ENCODE measurements at places on chromosomes 1 and 21.

DNA sequence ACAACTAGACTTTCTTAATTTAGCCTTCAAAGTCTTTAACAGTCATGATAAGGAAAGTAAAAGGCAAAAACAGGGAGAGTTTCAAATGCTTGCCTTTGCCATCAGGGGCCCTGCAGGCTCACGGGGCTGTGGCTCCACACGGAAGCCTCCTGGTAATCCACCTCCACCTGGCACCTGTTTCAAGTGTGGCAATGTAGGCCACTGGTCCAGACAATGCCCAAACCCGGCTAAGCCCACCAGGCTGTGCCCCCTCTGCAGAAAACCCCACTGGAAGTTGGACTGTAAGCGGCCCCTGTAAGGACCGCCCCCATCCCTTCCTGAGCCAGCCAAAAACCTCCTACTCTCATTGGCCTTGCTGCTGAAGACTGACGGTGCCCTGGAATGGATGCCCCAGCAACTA, 32.5 kb downstream of the VN1R5 start:
- H3K36me3 ChIP-seq: no peaks in the 10 kb centered on the region
- H3K27ac ChIP-seq: no peak overlapping the region
- no peaks in the 10 kb centered on the region for H3K4me1 ChIP-seq
- no peaks in the 10 kb centered on the region for H3K27me3 ChIP-seq
- H3K4me3 ChIP-seq: no peak overlapping the region

GRCh38 chr1:173925306-173926242, 8.4 kb upstream of the SERPINC1 start:
- no peak overlapping the region for H3K4me3 ChIP-seq
- no peaks in the 10 kb centered on the region for H3K4me1 ChIP-seq
- no peak for DNase-seq
- H3K36me3 ChIP-seq: peaks cover 2% of the 10 kb centered on the region
- peaks cover 1% of the 10 kb centered on the region for H3K27me3 ChIP-seq

DNA sequence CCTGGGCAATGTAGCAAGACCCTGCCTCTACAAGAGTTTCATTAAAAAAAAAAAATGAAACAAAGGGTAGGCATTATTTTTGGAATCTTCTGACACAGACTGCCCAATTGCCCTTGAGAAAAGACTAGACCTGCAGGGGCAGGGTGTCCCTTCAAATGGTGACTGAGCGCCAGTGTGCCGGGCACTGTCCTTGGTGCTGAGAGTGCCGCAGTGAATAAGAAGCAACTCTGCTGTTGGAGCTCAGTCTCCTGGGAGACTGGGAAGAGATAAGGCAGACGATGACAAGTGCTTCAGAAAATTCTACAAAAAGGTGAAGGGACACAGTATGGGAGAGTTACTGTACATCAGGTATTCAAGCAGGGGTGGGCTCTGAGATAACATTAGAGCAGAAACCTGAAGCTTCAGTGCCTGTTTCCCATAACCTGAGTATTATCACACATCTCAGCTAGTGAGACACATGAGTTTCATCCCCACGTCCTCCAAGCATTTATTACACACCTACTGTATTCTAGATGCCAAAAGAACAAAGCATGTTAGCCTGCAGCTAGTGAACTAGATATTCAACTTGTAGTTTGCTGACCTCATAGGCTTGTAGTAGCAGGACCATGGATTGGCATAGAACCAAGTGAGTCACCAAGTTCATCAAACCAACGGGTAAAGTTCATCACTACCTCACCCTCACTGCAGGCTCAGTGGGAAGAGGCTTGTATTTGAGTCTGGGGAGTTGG, 18.4 kb upstream of the RPL11 start:
- H3K4me3 ChIP-seq: no peak overlapping the region
- no peak overlapping the region for H3K27ac ChIP-seq
- no peaks in the 10 kb centered on the region for H3K4me1 ChIP-seq
- no peaks in the 10 kb centered on the region for H3K36me3 ChIP-seq
- DNase-seq: peak; percentile 69

GRCh38 chr1:198612471-198613260, 26.2 kb upstream of the PTPRC start:
- no peaks in the 10 kb centered on the region for H3K27me3 ChIP-seq
- no peak for DNase-seq
- no peak overlapping the region for H3K4me3 ChIP-seq
- no peaks in the 10 kb centered on the region for H3K36me3 ChIP-seq
- H3K27ac ChIP-seq: no peak overlapping the region
- no peaks in the 10 kb centered on the region for H3K4me1 ChIP-seq

DNA sequence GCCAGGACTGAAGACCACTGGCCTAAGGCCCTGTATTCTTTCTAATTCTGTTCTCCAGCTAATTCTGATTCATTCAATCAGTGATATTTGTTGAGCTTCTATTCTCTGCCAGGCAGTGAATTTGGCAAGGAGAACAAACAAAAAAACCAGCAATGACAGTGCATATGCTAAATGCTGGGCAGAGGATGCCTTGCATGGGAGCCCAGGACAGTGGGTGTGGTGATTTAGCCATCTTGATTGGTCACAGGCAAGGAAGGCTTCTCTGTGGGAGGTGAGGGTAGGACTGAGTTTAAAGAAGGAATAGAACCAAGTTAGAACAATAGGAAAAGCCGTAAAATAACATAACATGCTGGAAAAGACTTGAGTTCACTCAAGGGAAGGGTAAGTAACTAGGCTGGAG, 9.2 kb upstream of the CPT2 start:
- DNase-seq: no peak
- no peak overlapping the region for H3K4me3 ChIP-seq
- H3K36me3 ChIP-seq: no peaks in the 10 kb centered on the region
- peaks cover 38% of the 10 kb centered on the region for H3K4me1 ChIP-seq
- H3K27me3 ChIP-seq: no peaks in the 10 kb centered on the region

DNA sequence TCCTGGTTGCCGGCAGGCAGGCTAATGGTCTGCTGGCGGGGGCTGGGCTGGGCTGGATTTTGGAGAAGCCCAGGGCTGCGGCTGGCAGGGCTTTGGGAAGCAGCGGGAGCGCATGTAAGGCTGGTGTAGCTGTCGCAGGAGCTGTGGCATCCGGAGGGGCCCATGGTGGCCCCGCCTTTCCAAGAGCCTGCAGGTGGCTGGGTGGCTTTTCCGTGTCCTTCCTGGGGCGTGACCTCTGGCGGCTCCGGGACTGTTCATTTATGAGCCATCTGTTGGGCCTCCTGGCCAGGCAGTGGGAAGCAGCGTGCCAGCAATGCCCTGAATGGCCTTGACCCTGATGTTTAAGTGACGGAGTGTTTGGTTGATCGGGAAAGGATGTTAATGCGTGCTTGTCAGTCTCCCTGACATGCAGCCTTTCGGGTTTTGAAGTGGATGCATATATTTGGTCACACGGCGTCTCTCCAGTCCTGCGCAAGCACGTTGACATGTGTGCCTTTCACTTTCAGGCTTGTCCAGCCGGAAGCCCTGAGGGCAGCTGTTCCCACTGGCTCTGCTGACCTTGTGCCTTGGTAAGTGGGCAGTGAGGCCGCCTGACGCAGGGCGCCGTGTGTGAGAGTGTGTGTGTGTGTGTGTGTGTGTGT, 38.5 kb downstream of the AGPAT3 start:
- DNase-seq: no peak
- H3K4me3 ChIP-seq: no peak overlapping the region

DNA sequence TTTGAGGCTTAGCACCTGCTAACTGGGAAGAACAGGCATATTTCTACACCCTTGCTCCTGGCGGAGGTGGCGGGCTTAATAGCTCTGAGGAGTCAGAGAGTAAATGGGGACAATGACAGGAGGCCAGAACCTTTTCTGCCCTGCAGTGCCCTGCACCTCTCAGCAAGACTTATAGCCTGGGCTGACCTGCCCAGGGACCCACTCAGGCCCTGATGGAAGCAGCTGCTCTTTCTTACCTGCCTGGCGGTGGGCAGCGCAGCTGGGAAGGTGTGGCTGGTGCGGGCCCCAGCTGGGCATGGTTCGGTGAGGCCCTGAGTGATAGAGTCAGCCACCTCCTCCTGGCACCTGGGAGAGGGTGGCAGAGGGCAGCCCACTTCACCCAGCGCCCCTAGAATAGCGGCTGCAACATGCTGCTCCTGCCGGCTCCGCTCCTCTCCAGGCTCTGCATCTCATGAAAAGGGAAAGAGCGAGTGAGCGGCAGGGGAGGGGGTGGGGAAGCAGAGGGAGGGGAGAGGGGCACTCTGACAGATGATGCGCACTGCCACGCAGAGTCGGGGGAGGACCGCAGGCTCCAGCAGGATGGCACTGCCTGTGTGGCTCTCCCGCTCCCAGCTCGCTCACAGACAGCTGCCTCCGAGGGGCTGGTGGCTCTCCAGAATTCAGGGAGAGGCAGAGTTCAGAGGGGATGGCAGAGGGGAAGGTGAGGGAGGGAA, at the start of gene RGS8:
RGS8 (minus strand) TSS at position 472 of the 713 bp plus-strand sequence. CDS start 14,938 bp downstream, outside the sequence.
- H3K4me3 ChIP-seq: no peak within 1 kb of the TSS
- peaks cover 15% of the 10 kb centered on the region for H3K27me3 ChIP-seq
- no peaks in the 10 kb centered on the region for H3K36me3 ChIP-seq
- no peaks in the 10 kb centered on the region for H3K4me1 ChIP-seq
- no peak within 1 kb of the TSS for H3K27ac ChIP-seq
- no peak for DNase-seq

DNA sequence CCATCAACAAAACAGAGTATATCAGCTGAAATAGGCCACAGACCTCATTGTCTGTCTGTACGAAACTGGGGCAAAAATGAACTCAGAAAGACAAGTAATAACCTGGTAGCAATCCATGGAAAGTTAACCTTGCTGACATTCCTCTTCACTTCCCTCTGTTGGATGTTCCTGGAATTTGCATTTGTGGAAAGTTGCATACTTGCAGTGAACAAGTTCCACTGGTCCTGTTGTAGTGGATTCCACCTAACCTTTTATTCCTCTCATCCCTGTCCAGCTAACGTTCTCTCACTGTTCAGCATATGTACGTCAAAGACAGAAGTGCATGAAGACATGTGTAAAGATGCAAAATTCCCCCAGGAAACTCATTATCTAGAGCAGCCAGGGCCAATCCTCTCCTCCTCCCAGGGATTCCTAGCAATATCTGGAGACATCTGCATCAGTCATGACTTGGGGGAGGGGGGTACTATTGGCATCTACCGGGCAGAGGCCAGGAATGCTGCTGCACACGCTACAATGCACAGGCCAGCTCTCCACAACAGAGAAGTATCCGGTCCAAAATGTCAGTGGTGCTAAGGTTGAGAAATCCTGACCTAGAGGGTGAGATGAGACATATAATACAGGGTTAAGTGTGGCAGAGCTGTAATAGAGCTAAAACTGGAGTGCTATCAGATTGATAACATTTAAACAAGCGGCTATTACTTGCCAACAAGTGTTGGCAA, 8.2 kb downstream of the LPAR3 start:
- DNase-seq: no peak
- no peak overlapping the region for H3K4me3 ChIP-seq
- no peak overlapping the region for H3K27ac ChIP-seq
- no peaks in the 10 kb centered on the region for H3K27me3 ChIP-seq
- H3K36me3 ChIP-seq: no peaks in the 10 kb centered on the region

DNA sequence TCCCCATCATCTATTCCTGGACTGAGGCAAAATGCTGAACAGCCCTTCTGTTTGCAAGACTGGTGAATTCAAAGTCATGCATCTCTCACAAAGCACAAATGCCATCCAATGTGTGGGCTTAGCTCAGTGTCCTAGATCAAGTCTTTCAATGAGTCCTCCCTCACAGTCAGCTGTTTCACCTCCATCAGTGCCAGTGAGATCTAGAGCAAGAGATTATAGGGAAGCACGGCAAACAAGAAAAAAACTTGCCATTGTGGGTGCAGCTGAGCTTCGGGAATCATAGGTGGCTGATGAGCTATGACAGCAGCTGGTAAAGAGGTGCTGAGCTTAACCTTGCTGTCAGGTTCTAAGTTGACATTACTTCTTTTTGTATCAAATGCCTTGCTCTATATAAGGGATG, 130.2 kb downstream of the LMX1A start:
- H3K27me3 ChIP-seq: no peaks in the 10 kb centered on the region
- H3K4me3 ChIP-seq: no peak overlapping the region
- no peaks in the 10 kb centered on the region for H3K36me3 ChIP-seq
- H3K27ac ChIP-seq: no peak overlapping the region
- DNase-seq: no peak

- peaks cover 4% of the 10 kb centered on the region for H3K4me1 ChIP-seq
- no peak overlapping the region for H3K4me3 ChIP-seq
- DNase-seq: no peak
- H3K27ac ChIP-seq: no peak overlapping the region
- H3K36me3 ChIP-seq: peaks cover 20% of the 10 kb centered on the region
Observed at GRCh38 chr21:45532826-45533360, 9.3 kb downstream of the SLC19A1 start.

GRCh38 chr21:26715116-26715515, 130.1 kb downstream of the ADAMTS1 start:
- DNase-seq: no peak
- H3K36me3 ChIP-seq: no peaks in the 10 kb centered on the region
- H3K4me1 ChIP-seq: no peaks in the 10 kb centered on the region

DNA sequence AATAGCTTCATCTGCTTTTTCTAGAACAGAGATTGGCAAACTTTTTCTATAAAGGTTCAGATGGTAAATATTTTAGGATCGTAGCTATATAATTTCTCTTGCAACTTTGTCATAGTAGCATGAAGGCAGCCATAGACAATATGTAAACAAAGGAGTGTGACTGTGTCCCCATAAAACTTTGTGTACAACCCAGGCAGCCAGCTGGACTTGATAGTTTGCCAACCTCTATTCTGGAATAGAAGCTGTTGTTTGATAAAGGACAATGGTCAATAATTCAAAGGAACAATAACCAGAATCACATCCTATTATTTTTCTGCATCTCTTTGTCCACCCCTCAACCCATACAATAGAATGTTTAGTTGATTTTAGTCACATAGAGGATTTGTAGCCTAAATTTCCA, 286.7 kb downstream of the LMX1A start:
- no peak overlapping the region for H3K27ac ChIP-seq
- H3K36me3 ChIP-seq: no peaks in the 10 kb centered on the region
- H3K4me3 ChIP-seq: no peak overlapping the region
- H3K27me3 ChIP-seq: no peaks in the 10 kb centered on the region
- H3K4me1 ChIP-seq: no peaks in the 10 kb centered on the region

DNA sequence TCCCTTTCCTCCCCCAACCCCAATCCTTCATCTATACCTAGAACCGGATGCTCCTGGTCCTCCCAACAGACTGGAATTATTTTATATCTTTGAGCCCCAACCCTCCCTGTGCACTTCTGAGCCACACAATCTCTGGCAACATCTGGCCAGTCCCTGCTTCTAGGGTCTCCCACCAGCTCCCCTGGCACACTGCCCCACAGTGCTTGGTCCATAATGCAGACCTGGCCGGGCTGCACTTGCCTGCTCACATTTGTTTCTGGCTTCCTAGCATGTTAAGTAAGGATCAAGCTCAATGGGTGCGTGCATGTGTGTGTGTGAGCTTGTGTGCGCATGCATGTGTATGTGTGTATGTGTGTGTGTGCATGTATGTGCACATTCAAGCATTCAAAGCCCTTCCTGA, 8.8 kb downstream of the TRIM62 start:
- H3K27ac ChIP-seq: no peak overlapping the region
- H3K27me3 ChIP-seq: no peaks in the 10 kb centered on the region
- no peak overlapping the region for H3K4me3 ChIP-seq
- DNase-seq: no peak
- peaks cover 8% of the 10 kb centered on the region for H3K36me3 ChIP-seq
- peaks cover 16% of the 10 kb centered on the region for H3K4me1 ChIP-seq

- H3K27ac ChIP-seq: no peak overlapping the region
- H3K27me3 ChIP-seq: no peaks in the 10 kb centered on the region
- DNase-seq: no peak
- peaks cover 9% of the 10 kb centered on the region for H3K4me1 ChIP-seq
Observed at GRCh38 chr1:159896546-159896930, 3.4 kb downstream of the CFAP45 start.

- no peak overlapping the region for H3K27ac ChIP-seq
- DNase-seq: peak; percentile 80
- H3K36me3 ChIP-seq: 0 out of 2 replicates have a peak, but pooled peaks cover 2% of the 10 kb centered on the region
Observed at GRCh38 chr1:178451529-178451928, 45.2 kb downstream of the CLEC20A start.

All from IMR-90 (cell line).